ENCODE measurements at places on chromosomes 6 and 20. TPM values are rescaled to one million over a fixed set of nuclear protein-coding genes. Genes with fewer than 3 reads are reported as not detected.
A peak's percentile ranks its signal among the peaks of the same experiment; 100 is the strongest.

GRCh38 chr6:45532721-45533210, 155.0 kb upstream of the SUPT3H start:
- no peak for DNase-seq

GRCh38 chr6:169792306-169793015, 41.0 kb downstream of the ERMARD start:
- no peak for DNase-seq

- DNase-seq = peak; percentile 32
These were observed 246.7 kb downstream of the SOD2 start for GRCh38 chr6:159446340-159446739.

DNA sequence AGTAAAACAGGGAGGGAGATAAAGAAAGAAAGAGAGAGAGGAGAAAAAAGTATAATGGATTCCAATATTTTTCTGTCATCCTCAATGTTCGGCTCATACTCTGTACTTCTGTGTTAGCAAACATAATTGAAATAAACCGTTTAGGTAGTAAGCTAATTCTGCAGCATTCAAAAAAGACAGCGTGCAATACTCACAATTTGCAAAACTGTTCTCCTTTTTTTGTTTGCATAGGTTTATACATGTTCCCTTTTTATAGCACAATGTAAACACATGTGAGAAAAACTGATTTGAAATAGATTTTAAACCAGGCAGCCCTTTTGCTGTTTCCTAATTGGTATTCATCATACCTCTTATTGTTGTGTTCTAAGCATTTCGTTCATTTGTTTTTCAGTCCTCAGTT, 188.9 kb downstream of the PLCB1 start:
- no peak for DNase-seq

GRCh38 chr6:22106451-22106850, 190.4 kb downstream of the PRL start:
- no peak for DNase-seq

- no peak for DNase-seq
These were observed 576 bp downstream of the NECAB3 start for GRCh38 chr20:33673410-33674293.

OR12D3 gene
- total RNA-seq = not detected

RPP21 gene
- total RNA-seq = 14.0 TPM

DNA sequence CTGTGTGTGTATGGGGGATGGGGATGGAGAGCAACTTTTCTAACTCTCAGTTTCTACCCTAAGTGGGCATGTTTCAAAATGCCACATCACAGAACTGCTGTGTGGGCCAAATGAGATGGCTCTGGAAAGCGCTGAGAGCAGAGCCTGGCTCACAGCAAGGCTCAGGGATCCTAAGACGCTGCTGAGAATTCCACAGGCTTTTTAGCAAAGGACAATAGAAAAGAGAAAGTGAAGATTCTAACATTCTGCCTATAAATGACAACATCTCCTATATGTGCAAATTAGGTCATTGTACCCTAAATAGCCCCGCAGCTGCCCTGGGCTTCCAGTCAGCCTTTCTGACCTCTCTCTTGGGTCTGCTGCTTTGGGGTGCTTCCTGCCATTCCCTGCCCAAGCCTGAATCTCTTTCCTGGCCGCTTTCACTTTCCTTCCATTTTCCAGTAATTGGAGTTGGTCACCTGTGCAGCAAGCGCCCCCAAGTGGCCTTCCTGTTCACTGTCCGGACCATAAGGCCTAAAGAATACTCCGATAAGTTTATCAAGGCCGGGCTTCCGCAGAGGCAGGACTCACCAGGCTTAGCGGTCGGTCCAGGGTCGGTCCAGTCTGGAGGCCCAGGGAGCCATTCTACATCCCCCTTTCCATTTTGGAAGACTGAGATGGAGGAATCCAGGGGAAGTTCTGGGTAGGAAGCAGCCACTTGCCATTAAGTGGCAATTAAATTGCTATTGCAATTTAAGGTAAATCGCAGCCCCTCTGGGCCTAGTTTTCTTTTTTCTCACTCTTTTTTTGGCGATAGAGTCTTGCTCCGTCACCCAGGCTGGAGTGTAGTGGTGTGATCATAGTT, 6.7 kb upstream of the DDR1 start:
- DNase-seq = peak; percentile 84

DNA sequence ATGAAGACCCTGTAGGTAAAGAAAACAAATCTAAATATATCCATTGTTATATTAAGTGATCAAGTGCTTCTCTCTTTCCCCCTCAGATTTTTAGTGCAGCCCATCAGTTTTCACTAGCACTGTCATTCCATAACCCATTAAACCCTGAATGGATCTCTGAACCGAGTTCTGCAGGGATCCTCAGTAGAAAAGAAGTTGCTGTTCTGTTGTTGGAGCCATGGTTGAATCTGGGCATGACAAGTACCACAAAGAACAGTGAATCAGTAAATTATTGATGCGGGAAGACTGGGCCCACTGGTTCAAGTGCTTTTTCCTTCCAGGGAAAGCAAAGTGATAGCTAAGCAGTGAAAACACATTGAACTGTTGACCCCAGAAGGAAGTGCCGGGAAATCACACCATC, 60.4 kb downstream of the LAMP5 start:
- DNase-seq = no peak

DNA sequence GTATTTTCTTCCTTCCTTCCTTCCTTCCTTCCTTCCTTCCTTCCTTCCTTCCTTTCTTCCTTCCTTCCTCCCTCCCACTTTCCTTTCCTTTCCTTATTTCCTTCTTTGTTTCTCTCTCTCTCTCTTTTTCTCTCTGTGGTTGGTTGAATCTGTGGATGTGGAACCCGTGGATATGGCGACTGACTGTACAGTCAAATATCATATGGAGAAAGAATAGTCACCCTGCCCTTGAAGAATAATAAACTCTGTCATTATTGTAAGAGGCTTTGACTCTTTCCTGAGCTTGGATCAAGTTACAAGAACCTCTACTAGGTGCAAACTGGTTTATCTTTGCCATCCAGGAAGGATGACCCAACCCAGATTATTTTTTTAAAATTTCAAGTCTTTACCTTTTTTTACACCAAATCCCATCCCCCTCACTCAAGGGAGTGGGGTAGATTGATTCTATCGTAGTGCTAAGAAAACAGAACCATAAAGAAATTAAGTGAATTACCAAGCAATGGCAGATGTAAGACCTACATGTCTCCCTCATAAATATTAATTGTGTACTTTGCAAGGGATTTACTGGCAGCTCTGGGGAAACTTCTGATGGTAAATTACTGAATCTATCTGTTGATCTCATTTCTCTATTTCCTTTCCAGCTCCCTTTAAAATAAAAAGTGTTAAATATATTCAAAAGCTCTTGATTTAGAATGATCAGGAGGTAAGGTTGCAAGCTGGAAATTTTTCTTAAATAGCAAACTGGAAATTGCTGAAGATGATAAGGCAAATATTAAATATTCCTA, 667.5 kb downstream of the UTRN start:
- DNase-seq = no peak

- no peak for DNase-seq
These were observed 12.0 kb downstream of the STMN3 start for GRCh38 chr20:63641146-63641791.

- DNase-seq = peak; percentile 5
These were observed 40.8 kb downstream of the ZFAND3 start for GRCh38 chr6:37860226-37860839.

TFAP2A gene
- total RNA-seq = 25.0 TPM

LPA gene
- total RNA-seq = not detected

FAM83C gene
- 7.7 TPM for total RNA-seq

DLL1 gene
- total RNA-seq = 11.2 TPM

CHMP4B gene
- 49.6 TPM for total RNA-seq

DNA sequence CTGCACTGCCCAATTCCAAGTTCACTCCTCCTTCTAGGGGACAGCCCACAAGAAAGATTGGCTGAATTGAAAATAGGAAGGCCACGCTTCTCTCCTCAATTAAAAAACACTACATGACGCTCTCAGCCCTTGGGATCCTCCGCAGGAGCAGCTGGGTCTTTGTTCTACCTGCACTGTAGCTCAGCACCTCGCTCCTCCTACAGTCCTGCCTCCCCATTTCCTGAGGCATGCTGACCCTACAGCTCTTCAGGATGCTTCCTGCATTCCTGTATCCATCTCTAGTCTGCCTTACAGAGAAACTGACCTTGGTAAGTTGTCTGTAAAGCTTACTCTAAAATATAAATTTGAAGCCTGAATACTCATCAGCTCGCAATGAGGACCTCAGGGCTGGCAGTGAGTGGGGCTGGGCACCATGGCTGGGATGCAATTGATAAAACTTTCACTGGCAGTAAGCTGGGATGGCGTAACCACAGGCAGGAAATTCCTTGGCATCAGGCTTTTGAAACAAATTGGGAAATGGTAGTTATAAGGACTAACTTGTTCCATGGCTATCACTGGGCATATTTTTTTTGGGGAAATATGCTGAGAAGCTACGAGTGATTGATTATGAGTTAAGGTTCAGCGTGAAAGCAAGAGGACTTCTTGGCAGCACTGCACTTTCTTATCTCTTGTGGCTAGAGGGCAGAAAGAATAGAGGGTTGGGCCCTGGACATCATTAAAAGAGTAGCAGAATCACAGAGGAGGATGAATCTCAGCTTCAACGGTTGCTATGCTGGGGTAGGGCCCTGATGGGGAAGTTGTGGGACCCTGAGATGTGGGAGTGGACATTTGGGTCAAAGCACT, 11.7 kb upstream of the SIRPB1 start:
- DNase-seq = no peak

ZNF311 gene
- total RNA-seq = 1.5 TPM

- no peak for DNase-seq
These were observed 112.8 kb upstream of the BMP2 start for GRCh38 chr20:6654513-6655252.

DNA sequence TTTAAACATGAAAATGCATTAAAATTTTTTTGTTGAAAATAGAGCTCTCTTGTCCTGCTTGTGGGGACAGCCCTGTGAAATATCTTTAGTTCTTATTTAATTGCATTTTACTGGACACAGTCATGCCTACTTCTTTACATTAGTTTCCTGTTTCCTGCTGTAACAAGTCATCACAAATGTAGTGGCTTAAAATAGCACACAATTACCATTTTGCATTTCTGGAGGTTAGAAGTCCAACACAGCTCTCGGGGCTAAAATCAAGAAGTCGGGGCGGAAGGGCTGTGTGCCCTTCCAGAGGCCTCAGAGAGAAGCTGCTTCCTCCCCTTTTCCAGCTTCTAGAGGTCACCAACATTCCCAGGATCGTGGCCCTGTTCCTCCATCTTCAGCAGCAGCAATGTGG, 29.4 kb downstream of the PNLDC1 start:
- peak; percentile 23 for DNase-seq

GRCh38 chr20:47498606-47499005, 3.1 kb upstream of the NCOA3 start:
- DNase-seq = no peak

ENPP1 gene
- total RNA-seq = 16.2 TPM

GRCh38 chr6:153084393-153084792, 46.7 kb downstream of the RGS17 start:
- no peak for DNase-seq

DNA sequence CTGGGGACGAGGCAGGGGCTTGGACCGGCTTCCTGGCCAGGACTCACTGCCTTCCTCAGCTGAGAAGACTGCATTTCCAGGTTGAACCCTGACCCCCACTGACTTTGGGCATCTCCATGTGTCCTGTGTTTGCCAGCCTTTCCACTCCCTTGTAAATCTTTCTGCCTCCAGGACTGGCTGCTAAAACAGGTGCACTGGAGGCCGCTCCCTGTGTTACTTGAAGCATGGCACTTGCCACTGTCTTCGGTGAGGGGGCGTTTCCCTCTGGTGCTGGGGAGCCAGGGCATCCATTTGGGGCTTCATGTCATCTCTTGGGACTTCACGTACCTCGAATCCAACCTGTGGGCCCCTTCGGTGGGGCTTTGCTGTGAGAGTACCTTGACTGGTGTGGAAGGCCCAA, 6.7 kb upstream of the RBM38 start:
- DNase-seq = no peak

DNA sequence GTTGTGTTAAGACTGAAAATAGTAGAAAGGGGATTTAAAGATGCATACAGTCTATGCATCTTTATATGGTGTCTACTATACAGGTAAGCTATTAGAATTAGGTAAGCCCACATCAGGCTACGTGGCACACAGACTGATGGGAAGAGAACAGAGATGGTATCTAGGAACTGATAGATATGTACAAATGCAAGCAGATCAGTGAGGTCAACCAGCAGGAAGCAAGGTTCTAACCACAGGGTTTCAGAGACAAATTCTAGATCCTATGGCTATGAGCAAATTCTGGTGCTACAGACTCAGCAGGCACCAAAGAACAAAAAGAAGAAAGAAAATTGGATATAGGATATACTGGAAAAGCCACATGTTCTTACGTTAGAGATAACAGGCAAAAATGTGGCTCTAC, 110.6 kb downstream of the TRDN start:
- no peak for DNase-seq

CGA gene
- 32.0 TPM for total RNA-seq

ACSS1 gene
- 19.7 TPM for total RNA-seq

DNA sequence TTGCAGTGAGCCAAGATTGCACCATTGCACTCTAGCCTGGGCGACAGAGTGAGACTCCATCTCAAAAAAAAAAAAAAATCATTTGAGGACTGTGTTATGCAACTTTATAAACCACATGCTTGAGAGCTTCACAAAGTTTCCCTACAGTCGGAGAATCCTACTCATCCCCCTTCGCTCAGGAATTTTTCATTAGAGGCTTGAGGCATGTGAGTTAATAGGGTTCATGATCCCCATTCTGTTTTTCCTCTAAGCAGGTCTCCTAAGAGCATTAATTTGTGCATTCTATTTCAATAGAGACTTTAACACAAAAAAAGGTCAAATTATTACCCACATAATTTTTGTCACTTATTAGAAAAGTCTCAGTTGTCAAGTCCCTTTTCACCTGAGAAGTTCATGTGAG, 103.7 kb upstream of the SOX4 start:
- DNase-seq = no peak

DNA sequence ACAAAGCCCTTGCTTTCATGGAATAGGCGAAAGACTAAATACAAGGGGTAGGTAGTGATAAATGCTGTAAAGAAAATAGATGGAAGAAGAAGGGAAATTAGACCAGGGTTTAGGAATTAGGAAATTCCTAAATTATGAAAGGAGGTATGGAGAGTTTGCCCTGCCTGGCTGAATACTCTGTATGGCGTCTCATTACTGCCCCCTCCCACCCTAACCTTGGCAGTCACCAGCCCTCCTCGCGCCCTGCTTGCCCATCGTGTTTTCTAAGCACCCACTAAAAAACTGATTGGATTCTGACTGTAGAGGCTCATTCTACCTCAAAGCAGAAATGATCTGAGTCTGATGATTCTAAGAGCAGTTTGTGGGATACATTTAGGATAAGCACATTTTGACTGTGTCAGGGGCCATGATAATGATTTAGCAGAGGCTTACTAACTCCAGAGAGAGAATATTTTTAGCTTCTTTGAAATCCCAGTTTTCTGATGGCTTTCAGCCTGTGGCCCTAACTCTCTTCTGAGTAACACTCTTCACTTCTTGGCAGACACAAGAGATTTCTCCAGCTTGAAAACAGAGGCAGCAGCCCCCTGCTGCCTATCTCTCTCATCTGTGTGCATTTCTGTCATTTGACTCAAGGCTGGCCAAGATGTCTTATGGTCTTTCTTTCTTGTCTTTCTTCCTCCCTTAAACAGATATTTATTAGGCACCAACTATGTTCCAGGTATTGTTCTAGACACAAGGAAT, 1.4 kb upstream of the CHD6 start:
- DNase-seq = peak; percentile 42
